ENCODE measurements at places on chromosomes 2 and 18.

- no peak for DNase-seq
Measured at GRCh38 chr2:169222665-169223064, 139.7 kb downstream of the LRP2 start.

DNA sequence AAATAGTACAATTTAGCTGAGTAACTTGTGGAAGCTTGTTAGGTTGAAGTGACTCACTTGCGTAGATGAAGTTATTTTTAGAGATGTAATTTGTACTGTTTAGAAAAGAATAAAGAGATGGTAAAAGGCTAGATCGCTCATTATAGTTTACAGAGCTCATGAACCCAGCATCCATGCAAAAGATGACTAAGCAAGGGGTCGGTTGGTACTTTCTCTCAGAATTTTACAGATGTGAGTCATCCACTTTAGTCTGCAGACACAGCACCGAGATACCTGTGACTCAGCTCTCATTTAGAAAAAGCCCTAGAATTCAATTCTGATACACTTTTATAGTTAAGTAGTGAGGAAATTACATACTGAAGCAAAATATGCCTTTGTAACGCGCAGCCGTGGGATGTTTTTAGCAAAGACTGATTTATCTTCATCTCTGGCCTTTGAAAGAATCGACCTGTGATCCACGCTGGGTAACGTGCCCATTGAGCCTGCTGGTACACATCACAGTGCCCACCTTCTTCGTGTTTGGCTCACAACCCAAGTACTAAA lies 116.5 kb upstream of the FOSL2 start:
- no peak for DNase-seq

DNA sequence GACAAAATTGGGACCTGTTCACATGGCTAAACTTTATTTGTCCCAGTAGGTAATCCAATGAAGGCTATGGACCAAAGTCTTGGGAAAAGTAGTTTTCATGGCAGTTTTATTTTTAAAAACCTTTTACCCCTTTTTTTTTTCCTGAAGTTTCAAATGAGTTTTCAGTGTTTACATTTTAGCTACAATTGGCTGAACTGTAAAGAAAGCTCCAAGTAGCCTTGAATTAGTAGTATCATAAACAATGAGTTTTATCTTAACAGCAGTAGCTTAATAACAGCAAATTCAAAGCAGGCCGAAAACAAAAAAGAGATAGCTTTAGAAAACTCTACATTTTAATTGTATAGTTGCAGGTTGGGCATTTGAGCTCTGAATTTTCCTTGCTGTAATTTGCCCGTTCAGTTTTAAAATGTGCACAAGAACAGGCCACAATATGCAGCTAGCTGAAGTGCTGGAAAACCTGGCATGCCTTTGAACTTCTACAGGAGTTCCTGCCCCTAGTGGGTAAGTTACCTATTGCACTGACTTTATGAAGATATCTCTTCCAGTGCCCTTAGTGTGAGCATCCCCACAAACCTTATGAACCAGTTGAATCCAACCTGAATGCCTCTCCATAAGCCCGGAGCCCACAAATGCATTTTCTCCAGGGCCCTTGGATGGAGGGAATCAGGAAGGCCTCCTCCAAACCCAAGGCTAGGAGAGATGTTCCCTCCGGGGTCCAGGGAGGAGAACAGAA lies 106.7 kb downstream of the XRCC5 start:
- no peak for DNase-seq

DNA sequence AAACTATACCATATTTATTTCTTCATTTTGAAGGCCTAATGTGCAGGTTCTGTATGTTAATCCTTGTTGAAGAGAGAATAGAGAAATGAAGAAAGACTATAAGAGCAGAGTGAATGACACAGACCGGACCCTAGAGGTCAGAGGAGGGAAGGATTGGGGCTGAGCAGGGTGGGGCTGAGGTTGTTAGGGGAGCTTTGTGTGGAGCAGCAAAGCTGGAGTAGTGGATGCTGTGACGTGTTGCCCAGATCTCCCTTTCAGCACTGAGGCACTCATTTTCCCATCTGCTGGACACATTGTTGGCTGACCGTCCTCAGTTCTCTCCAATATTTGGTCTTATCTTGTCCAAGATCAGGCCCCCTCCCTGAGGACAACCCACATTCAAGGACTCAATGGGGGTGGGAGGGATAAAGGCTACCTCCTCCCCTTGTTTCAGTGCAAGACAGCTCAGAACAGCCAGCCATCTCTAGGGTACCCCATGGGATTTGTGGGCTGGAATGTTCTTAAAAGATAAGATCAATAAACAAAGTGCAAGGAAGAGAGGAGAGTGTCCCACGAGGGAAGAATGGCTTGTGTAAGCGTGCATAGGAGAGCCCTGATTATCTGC lies 143.6 kb downstream of the TDRD15 start:
- DNase-seq, result no peak

DNA sequence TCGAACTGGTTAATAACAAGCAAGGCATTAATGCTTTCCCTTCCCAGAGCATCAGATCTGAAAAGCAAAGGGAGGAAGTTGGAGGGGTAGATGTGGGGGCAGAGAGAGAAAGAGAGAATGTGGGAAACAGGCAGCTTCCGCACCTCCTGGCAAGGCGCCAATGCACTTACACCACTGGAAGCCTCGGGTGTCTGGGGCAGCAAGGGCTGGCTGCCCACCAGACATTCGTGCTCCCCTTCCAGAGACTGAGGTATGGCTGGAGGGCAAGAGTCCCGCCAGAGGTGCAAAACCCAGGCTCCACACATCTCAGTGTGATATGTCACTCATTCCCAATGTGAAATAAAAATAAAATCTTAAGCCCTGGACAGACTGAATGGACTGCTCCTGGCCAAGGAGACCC lies 46.4 kb downstream of the TEX51 start:
- no peak for DNase-seq

DNA sequence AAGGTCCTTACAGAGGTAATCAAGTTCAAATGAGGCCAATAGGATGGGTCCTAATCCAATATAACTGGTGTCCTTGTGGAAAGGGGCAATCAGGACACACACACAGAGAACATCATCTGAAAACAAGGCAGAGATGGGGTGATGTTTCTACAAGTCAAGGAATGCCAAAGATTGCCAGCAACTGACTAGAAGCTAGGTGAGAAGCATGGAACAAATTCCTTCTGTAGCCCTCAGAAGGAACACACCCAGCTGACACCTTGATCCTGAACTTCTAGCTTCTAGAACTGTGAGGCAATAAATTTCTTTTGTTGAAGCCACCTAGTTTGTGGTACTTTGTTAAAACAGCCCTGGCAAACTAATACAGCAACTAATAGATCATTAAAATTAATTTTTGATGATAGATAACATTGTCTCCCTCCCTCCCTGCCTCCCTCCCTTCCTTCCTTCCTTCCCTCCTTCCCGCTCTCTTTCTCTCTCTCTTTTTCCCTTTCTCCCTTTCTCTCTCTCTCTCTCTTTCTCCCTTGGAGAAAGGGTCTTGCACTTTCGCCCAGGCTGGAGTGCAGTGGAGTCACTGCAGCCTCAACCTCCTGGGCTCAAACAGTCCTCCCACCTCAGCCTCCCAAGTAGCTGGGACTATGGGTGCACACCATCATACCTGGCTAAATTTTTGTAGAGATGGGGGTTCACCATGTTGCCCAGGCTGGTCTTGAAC lies 10.3 kb upstream of the CD8A start:
- no peak for DNase-seq

DNA sequence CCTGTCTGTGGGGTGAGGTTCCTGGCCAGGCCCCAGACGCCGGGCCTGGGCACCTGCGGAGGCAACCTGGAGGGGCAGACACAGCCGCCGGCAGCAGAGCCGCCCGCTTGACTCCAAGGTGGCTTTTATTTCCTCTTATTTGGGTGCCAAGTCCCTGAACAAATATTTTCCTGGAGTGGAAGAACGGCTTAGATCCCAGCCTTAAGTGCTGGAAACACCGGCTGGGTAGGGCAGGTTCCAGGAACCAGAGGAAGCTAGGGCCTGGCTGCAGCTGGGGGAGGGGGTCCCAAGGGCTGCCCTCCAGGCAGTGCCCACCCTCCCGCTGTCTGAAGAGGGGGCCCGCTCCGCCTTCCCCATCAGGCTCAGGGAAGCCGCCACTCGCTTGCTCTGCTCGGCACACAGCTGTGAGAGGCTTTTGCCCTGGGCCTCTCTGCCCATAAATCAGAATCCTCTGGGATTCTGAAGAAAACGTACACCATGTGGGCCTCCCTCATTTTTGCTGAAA lies 28.2 kb downstream of the SDC1 start:
- no peak for DNase-seq

GRCh38 chr2:23655934-23656596 lies 270.9 kb downstream of the ATAD2B start:
- DNase-seq, result no peak

GRCh38 chr18:52391810-52392559 lies 52.0 kb downstream of the DCC start:
- no peak for DNase-seq

- no peak for DNase-seq
Measured at GRCh38 chr18:10410472-10411308, 43.7 kb upstream of the APCDD1 start.

DNA sequence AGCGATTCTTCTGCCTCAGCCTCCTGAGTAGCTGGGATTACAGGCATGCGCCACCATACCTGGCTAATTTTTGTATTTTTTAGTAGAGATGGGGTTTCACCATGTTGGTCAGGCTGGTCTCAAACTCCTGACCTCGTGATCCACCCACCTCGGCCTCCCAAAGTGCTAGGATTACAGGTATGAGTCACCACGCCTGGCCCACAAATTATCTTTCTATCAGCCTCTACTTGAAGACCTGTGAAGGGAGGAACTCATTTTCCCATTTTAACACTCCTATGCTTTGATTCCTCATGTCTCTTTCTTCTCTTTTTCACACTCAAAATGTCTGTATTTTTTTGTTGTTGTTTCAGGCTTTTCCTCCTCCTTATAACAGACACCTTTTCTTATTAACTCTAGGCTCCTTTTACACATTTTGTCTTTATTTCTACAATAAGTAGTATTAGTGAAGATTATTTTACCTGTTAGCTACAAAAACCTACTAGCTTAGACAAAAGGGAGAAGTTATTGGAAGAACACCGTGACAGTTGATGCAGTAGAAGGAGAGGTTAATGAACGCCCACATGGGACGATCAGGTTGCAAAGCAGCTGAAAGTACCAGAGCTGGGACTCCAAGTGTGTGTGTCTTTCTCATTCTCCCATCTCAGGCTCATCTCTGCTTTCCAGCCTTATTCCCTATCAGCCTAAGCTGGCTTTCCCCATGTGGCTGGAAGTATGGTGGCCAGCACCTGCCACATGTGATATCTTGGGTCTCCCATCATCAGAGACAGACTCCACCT lies 97.6 kb upstream of the AGAP1 start:
- DNase-seq, result no peak

Measured in stimulated activated naive CD4-positive, alpha-beta T cell (primary cell).